ENCODE measurements at places on chromosomes 1 and 21.

DNA sequence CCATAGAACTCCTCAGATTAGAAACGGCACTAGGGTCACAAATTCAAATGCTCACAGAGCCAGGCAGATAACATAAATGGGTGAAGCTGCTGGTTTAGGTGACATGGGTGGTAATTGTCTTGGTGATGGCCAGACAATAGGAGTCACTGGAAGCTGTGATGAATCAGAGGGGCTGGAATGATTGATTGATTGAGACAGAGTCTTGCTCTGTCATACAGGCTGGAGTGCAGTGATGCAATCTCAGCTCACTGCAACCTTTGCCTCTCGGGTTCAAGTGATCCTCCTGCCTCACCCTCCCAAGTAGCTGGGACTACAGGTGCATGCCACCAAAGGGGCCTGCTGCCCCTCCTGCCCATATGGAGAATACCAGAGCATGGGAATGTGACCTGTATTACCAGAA, 63.0 kb downstream of the HIVEP3 start:
- DNase-seq: no peak

DNA sequence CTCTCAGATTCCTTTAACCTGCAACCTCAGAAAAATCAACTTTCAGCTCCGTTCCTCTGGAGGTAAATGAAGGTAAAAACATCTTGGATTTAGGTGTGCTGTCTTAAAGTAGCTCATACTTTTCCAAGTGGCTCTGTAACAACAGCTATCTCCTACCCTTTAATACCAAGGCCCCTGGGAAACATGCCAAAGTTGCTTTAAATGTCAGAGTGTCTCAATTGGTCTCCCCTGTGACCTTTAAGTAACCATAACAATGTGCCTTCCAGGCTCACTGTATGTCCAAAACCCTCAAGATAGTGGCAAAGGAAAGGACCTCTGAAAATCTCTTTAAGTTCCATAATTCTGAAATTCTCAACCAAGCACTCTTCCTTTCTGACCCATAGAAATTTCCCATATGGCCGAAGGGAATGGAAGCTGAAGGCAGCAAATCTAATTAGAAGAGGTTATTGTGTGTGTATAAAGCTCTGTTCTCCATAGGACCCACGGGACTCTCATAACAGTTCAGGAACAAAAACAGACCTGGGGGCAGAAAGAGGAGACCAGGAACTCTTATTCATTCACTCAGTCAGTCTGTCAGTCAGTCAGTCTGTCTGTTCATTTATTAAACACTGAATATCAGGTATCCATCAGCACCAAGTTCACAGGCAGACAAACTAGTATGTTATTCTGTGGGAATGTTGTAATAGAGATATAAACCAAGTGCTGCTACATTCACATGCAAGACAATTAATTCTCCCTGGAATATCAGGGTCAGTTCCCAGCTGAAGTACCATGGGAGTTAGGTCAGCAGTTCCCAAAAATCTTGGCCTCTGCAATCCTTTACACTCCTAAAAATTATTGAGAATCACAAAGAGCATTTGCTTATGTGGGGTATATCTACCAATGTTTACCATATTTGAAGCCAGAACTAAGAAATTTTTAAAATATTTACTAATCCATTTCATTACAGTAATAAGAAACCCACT, 19.1 kb downstream of the ASTN1 start:
- DNase-seq: no peak

DNA sequence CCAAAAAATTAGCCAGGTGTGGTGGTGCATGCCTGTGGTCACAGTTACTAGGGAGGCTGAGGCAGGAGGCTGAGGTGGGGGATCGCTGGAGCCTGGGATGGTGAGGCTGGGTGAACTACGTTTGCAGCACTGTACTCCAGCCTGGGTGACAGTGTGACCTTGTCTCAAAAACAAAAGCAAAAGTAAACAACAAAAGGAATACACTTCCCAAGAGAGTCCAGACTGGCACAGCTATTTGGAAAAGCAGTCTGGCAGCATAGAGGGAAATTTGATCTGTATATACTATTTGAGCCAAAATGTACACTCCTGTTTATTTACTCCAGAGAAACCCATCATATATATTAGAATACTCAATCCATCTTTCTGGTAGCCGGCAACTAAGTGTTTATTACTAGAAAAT, 107.0 kb upstream of the HMCN1 start:
- DNase-seq: no peak

GRCh38 chr1:161978011-161978790, 45.5 kb downstream of the OLFML2B start:
- DNase-seq: no peak

DNA sequence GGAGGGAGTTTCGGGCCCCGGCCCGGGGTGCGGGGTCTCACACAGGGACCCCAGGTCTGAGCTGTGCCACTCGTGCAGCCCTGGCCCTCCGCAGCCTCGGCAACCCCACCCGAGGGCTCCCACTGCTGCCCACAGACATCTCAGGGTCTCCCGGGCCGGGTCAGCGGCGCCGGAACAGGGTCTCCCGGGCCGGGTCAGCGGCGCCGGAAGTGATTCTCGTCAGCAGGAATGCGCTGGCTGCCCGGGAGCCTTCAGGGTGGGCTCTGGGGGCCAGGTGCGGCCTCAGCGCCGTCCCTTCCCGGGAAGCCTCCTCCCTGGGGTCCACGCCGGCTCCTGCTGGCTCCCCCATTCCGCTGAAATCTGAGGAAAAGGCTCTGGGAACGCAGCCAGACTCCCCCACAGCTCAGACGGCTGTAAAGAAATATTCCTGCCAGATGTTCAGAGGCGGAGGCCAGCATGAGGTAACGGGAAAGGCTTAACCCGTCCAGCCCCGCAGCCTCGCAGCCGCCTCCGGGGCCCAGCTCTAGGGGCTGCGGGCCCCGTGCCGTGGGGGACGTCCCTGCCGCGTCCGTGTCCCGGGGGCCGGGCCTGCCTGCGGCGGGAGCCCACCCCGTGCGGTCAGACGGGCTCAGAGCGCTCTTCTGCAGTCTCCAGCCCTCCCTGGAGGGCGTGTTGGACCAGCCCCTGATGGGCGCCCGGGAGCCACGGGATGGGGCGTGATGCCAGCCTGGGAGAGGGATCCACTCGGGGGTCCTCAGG, 8.7 kb upstream of the COL6A1 start:
- DNase-seq: no peak

- no peak for DNase-seq
Measured at GRCh38 chr1:172019976-172020375, 178.7 kb downstream of the DNM3 start.

DNA sequence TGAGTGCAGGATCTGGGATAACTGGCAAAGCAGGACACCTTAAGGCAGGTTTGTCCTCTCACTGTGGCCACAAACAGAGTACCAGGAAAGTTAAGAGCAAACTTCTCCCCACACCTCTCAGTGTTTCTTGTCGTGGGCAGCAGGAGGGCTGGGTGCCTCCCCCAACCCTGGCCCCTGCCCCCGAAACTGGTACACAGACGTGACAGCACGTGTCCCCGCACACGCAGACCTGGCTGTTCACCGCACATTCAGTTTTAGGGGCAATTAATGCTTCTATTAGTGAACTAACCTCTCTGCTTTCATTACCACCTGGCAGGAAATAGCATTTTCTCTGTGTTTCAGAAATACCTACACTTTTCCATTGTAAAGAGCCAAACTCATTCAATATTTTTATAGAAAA, 32.9 kb upstream of the RIPK4 start:
- DNase-seq: no peak

GRCh38 chr21:44303490-44303981, 3.7 kb downstream of the PFKL start:
- no peak for DNase-seq

GRCh38 chr1:9808459-9808858, 15.3 kb downstream of the CLSTN1 start:
- DNase-seq: no peak

Data from GM19239 (cell line).